ENCODE measurements at places on chromosomes 4 and X. TPM values are rescaled to one million over a fixed set of nuclear protein-coding genes. Genes with fewer than 3 reads are reported as not detected.
A peak's percentile ranks its signal among the peaks of the same experiment; 100 is the strongest.

ZNF157 gene
- total RNA-seq = 1.3 TPM

AMER1 gene
- 5.9 TPM for total RNA-seq

GATA1 gene
- not detected for total RNA-seq

DNA sequence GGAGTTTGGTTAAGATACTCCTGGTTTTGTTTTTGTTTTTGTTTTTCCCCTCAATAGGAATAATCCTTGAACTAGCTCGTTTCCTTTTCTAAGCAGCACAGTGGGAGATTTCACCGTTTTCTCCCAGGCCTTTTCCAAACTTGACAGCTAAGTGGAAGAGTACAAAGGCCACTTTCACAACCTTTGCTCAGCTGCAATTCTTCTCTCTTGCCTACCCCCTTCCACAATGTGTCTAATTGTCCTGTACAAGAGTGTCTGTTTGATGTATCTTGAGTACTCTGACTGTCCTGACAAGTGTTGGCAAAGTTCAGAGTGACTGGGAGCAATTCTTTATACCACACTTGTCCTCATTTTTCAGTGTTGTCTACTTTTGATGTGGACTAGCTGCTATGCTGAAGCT lies 674.3 kb upstream of the AMOT start:
- DNase-seq = no peak

- DNase-seq = no peak
These were observed 718.6 kb downstream of the CCSER1 start for GRCh38 chr4:90845777-90846176.

DNA sequence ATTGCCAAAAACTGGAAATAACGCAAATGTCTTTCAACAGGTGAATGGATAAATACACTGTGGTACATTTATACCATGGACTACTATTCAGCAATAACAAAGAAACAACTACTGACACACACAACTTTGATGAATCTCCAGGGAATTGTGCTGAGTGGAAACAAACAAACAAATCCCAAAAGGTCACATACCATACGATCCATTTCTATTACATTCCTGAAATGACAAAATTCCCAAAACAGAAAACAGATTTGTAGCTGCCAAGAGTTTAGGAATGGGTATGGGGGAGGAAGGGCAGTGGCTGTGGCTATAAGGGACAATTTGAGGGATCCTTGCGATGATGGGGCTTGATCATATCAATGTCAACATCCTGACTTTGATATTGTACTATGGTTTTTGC lies 2.5 kb downstream of the ZNF182 start:
- DNase-seq = no peak

- peak; percentile 6 for DNase-seq
These were observed 55.5 kb downstream of the PJA1 start for GRCh38 chrX:69109706-69110105.

DNA sequence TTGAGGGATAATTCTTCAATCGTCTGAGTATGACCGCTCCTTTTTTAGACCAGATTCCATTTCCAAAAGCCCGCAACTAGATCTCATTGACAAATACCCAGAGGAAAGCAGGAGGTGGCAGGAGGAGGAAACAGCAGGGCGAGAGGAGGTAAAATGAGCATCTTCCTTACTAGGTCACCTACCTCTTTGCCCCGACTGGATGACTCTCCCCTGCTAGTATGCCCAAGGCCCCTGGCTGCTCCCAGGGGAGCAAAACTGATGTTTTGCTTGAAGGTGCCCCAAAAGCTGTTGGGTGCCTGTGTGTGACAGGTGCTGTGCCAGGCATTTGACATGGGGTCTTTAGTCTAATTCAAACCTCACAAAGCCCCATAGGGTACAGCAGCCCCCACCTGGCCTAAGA lies 48.9 kb downstream of the C4orf50 start:
- DNase-seq = no peak

- DNase-seq = no peak
These were observed 13.9 kb upstream of the DCK start for GRCh38 chr4:70979445-70980008.

DNA sequence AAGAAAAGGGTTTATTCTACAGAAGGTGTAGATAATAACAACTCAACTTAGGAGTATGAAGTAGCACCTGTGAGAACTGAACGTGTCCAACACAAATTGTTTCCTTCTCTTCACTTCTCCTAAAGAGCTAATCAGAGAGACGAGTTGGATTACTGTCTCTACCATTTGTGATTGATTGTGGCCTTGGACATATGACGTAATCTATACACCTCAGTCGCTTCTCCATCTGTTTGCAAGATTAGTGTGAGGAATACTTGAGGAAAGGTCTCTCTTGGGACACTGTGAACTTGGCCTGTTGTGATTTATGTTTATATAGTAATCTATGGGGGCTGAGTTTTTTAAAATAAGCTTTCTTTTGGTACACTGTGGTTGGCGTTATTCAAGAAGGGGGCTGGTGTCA lies 182.0 kb downstream of the ZNF330 start:
- no peak for DNase-seq
